ENCODE measurements at places on chromosomes 3 and 15. TPM values are rescaled to one million over a fixed set of nuclear protein-coding genes. Genes with fewer than 3 reads are reported as not detected.

- no peak for ATAC-seq
Observed at GRCh38 chr15:56552659-56553058, 87.7 kb upstream of the MNS1 start.

DNA sequence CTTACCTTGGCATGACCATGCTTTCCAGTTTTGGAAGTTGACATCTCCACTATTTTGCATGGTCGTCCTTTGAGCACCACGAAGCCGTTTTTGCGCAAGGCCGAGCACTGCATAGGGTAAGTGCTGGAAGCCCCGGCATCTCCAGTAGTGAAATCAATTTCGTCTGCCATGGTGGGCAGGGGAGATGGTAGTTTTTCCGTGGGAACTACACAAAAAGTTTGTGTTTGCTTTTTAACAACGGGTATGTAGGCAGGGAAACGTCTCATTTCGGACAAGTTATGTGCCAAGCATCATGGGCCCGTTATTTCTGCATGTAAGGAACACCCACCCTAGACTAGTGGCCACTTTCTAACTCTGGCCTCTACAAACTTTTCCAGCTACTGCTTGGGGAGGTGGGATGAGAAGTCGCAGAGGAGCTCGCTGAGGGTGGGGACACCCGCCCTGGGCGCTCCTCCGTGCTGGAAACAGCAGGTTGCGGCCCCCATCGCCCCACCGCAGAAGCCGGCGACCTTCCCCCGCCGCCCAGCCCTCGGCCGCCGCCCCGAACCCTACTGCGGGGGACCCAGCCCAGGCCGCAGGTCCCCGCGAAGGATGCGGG, 701 bp downstream of the EIF5A2 start:
- ATAC-seq: peak; percentile 11

SKIC8 gene
- total RNA-seq: 67.5 TPM

DNA sequence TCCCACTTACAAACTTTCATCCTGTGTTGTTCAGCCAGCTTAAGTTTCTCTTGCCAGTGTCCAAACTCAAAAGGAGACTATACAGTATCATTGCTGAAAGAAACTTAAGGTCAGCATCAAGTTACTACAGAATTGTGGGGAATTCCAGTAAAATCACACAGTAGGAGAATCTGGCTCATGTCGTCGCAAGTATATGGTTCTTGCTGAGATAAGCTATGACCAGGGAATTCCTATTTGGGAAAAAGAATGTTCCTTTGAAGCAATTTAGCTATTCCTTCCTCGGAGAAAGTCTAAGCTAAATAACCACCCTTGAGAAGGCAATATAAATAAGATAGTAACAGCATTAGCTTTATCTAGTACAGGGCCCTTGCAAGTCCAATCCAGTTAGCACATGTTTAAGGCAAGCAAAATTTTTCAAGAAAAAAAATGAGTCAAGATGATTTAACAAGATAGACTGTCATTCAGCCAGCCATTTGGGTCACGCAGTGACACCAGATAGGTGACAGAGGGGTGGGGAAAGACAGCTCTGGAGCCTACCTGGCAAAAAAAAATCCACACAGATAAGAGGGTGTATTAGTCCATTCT, 78.2 kb upstream of the THBS1 start:
- no peak for ATAC-seq

JAGN1 gene
- total RNA-seq: 31.7 TPM

ARPP21 gene
- 3.2 TPM for total RNA-seq

DNA sequence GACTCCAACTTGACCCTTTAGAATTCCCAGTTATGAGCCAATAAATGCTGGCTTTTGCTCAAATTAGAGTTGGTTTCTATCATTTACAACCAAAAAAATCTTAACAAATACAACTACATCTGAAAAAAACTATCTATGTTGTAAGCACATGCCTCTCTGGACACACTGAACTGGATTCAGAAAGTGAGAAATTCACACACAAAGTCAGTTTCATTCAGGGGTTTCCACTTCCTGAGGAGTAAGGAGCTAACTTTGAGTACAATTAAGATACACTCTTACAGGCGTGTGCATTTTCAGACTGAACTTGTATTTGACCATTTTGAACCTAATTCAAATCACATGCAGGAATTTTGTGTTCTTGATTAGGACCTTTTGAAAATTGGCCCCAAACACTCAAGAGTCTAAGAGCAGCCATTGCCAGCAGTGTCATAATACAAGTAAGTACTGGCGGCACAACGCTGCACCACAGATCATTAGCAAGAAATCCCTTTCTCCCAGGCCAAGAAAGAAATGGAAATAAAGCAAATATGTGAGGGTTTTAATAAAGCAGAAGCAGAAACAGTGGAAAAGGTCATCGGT, 31.2 kb downstream of the LINS1 start:
- no peak for ATAC-seq

GRCh38 chr3:129517516-129517915, 10.9 kb upstream of the RHO start:
- ATAC-seq: no peak

ARHGEF26 gene
- 15.8 TPM for total RNA-seq

DNA sequence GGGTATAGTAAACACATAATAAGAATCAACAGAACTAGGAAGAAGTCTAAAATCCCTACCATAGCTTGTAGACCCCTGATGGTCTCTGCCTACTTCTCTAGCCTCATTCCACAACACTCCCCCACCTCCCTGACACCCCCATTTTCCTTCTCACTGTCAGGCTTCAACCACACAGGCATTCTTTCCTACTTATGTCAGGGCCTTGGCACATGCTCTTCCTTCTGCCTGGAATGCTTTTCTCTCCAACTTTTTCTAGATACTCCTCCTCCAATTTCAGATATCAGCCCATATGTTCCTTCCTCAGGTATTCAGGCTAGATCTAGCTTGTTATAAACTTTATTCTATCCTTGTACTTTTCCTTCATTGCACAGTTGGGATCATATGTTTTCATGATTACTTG, 106.0 kb upstream of the MRPL3 start:
- no peak for ATAC-seq

- ATAC-seq: no peak
Observed at GRCh38 chr3:152672320-152672649, 162.6 kb upstream of the P2RY1 start.

DNA sequence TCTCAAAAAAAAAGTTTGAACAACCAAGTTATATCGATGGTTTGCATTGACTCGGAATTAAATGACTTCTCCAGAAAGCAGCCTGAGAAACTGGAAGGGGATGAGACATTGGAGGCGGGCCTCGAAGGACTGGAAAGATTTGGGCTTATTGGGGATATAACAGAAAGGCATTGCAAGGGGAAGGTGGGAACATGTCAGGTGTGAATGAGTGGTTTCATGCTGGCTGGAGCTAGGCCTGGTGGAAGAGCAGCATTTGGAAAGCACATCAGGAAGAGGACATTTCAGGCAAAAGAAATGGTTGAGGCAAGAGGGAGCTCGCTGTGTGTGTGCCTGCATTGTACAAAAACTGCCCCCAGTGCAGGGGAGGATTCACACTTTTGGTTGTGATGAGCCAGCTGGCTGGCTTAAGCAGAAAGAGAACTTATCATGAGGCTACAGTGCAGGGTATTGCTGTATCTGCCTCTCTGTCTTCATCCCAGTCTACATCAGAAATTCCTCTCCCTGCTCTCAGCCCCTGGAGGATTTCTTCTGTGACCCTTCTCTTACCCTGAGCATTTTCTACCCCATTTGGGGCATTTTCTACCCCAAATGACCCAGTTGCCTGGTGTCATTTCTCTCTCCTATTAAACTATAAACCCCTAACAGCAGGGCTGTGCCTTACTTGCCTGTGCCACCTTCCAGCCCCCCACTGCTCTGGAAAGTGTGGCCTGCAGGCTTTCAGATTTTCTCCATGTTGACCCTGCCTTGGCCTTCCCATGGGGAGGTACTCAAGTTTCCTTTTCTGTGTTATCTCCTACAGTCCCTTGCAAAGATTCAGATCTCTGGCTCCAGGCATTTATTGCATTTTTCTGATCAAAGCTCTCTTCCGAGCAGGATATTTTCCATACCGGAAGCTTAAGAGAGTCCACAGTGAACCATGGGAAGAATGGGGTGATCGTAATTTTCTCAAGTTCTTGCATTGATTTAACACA, 64.4 kb upstream of the FLNB start:
- ATAC-seq: peak; percentile 16

GRCh38 chr3:122586098-122586497, 8.6 kb downstream of the PARP15 start:
- ATAC-seq: no peak

GRCh38 chr15:51759557-51760070, 8.2 kb downstream of the TMOD2 start:
- ATAC-seq: no peak
